ENCODE measurements at places on chromosomes 2 and 18.

DNA sequence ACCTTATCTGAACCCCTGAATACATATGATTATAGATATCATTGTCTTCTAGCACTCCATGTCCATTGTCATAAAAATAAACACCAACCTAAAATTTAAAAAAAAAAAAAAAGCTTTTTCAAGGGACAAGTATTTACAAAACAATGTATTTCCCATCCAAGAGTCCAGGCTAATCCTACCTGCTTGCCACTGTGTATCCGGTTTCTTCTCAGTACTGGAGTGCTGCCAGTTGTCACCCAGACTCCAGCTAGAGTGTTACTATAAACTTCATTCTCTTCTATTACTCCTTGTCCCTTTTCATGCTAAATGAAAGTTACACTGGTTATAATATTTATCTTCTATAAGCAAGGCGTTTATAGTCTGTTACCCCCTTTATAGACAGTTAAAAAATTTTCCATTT lies 35.8 kb downstream of the MSH6 start:
- no peak for DNase-seq

- no peak for DNase-seq
Measured at GRCh38 chr2:154693741-154694340, 4.7 kb upstream of the KCNJ3 start.

GRCh38 chr2:49404108-49404507 lies 249.8 kb upstream of the FSHR start:
- no peak for DNase-seq

DNA sequence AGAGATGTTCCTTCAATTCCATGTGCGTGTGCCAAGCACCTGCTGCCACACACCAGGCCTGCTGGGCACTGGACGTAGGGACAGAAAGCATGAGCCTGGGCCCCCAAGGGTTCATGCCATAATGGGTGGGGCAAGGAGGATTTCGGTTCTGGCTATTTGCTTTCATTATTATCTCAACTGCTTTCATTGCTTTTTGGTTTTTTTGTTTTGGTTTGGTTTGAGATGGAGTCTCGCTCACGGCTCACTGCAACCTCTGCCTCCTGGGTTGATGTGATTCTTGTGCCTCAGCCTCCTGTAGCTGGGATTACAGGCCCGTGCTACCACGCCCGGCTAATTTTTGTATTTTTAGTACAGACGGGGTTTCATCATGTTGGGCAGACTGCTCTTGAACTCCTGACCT lies 57.2 kb downstream of the SF3B1 start:
- DNase-seq = no peak

GRCh38 chr2:43542285-43542933 lies 53.4 kb downstream of the THADA start:
- DNase-seq = no peak

Measured in left forelimb (tissue), 1 donor.